ENCODE measurements at places on chromosomes 7 and 10.
A peak's percentile ranks its signal among the peaks of the same experiment; 100 is the strongest.

- no peak for DNase-seq
Measured at GRCh38 chr10:95881316-95881715, 26.5 kb upstream of the CC2D2B start.

GRCh38 chr7:38736138-38736537 lies 105.0 kb upstream of the AMPH start:
- no peak for DNase-seq

GRCh38 chr7:117270371-117270770 lies 52.5 kb downstream of the WNT2 start:
- no peak for DNase-seq

GRCh38 chr7:13727751-13728150 lies 261.7 kb downstream of the ETV1 start:
- no peak for DNase-seq

GRCh38 chr7:754531-755412 lies 27.7 kb upstream of the PRKAR1B start:
- DNase-seq: no peak

GRCh38 chr7:20722941-20723340 lies 63.7 kb downstream of the SP8 start:
- DNase-seq: no peak

DNA sequence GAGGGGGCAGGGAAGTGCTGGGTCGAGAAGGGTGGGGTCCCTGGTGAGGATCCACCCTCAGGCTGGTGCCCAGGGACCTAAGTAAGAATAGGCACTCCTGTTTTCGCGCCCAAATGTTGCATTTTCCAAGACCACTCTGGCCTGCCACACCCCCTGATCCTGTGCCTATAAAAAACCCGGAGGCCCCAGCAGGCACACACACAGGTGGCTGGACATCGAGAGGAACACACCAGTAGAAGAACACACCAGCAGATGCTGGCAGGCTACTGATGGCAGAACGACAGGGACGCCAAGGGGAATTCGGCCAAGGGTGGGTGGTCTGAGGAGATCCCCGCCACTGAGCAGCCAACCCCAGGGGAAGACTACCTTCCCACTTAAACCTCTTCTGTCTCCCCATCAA lies 633.9 kb upstream of the POT1 start:
- peak; percentile 82 for DNase-seq

DNA sequence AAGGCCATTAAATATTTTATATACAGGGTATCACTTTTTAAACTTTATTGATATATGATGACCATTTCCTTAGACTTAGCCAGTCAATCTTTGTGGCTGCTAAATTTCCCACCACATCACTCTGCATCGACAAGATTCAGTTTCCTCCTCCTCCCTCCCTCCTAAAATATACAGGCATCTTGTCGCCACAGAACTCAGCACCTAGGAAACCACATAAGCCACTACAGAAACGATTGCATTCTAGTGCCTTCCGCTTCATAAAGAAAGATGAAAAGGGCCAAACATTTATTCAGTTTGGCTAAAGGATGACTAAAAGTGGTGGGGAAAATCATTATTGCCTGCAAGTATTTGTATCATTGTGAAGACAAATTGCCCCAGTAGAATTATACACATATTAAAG lies 30.7 kb downstream of the ERCC6 start:
- no peak for DNase-seq

DNA sequence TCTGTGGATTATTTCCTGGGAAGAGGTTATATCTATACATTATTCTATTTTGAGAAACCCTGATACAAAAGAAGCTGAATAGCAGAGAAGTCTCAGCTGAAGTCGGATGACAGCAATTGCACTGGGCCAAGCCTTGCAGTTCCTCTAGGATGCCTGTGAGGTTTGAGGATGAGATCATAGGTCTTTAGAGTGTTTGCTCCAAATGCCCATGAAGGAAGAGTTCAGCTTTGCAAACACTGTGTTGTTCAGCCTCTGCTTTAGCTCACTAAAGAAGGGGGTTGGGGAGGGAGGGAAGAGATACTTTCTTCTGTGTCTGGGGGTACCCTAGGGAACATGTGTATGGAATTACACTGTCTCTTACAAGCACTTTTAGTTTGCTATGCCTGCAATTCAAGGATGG lies 282.5 kb upstream of the NRP1 start:
- no peak for DNase-seq

DNA sequence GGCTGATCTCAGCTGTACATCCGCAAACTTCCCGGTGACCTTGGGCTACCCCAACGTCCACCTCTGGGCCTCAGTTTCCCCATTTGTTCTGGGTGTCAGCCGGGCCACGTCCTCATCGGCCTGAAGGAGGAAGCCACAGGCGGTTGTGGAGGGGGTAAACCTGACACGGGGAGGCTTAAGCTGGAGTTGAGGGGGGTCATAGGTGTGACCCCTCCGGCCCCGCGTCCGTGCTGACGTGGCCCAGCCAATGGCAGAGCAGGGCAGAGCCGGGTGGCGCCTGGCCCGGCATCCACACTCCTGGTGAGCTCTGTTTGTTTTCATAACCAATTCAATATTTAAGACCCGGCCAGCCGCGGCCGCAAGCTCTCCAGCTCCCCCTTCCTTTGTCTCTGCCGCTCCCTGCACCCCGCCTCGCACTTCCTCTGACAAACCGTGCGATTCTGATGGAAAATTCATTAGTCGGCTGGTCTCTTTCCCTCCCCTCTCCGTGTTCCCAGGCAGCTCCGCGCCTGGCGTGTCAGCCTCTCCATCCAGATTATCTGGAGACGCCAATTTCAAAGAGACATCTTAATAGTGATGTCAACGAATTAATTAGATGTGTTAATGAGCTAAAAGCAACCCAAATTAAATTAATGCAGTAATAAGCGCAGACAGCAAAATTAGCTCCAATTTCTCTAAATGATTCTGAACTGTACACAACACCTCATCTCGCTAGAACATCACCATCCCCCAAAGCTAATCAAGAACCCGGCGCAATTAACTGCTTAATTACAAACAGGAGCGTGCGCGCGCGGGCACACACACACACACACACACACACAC lies 55.4 kb downstream of the MICALL2 start:
- DNase-seq: peak; percentile 66

- DNase-seq: no peak
Measured at GRCh38 chr7:78218051-78218450, 419.5 kb downstream of the PHTF2 start.

- no peak for DNase-seq
Measured at GRCh38 chr7:133784486-133785001, 342.6 kb upstream of the LRGUK start.

Measured in KBM-7 (cell line).